ENCODE measurements at places on chromosomes 13 and 19.

GRCh38 chr13:99380921-99381645 is 73.9 kb upstream of the GPR183 start:
- DNase-seq, result no peak

DNA sequence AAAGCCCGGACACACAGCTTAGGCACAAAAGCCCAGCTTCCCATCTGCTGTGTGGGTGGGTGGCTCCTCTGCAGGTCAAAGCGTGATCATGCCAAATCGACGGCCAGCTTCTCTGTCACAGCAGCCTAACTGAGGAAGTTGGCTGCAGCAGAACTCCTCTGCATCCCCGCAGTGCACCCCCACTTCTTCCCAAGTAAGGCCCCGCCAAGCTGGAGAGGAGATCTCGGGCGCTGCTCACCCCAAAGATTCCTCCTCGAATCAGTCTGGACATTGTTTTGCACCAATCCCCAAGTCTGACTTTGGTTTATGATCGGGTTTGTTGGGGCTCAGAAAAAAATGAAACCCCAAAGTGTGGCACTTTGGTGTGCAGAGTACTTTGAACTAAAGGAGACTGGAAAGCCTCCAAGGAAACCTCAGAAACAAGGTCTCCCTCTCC is 19.7 kb upstream of the CPB2 start:
- DNase-seq, result no peak

DNA sequence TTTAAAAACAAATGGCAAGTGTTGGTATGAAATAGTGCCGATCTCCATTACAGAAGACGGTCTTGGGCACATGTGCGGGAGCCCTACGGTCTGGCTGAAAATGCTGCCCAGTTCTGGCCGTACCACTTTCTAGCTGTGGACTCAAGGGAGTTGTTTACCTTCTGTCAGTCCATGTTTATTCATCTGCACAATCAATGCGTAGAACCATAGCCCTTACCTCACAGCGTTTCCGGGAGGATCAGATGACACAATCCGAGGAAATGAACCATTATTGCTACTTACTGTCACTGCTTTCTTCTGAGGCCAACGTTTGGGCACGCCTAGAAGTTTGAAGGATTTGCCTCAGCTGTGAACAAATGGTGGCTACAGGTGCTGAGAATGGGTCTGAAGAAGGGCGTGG is 31.2 kb downstream of the GADD45B start:
- no peak for DNase-seq

DNA sequence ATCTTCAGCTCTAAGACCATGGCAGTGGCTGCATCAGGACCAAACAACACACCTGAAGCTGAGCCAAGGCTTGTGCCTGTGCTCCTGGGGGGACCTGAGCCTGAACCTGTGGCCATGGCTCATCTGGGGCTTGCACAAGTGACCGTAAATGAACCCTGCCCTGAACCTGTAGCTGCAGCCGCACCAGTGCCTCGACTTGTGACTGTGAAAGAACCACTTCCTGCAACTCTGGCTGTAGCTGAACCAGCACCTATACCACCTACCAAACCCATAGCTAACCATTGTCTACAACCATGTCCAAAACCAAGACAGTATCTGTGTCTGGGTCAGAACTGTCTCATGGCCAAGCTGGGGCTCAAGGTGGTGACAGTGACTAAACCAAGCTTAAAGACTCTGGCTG is 28.2 kb upstream of the SDHAF1 start:
- DNase-seq, result no peak

DNA sequence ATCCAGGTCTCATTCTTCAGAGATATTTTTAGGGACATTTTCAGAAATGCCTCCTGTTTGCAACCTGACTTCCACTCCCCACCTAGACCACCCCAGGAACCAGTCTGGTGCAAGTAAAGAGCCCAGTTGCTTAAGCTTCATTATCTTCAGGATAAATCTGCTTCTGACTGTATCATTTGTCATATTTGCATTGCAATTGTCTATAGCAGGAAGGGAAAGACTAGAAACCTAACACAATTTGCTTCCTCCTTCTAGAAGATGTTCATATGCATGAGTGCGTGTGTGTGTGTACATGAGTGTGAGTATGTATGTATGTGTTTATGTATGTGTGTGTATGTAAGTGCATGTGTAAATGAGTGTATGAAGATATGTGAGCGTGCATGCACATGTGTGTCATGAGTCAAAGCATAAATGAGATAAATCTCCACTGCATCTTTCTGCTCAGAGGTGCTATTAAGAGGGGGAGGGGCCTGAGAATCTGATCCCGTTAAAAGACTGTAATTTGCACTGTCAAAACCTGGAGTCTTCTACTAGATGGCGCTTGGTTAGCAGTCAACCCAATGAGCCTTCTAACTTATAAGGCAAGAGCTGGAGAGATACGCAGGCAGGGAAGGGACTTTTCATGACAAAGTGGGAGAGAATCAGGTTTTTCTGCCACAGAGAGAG is 178.8 kb upstream of the KL start:
- DNase-seq, result no peak

- DNase-seq, result no peak
These were observed 83.6 kb downstream of the C1QTNF9 start for GRCh38 chr13:24392972-24393371.

DNA sequence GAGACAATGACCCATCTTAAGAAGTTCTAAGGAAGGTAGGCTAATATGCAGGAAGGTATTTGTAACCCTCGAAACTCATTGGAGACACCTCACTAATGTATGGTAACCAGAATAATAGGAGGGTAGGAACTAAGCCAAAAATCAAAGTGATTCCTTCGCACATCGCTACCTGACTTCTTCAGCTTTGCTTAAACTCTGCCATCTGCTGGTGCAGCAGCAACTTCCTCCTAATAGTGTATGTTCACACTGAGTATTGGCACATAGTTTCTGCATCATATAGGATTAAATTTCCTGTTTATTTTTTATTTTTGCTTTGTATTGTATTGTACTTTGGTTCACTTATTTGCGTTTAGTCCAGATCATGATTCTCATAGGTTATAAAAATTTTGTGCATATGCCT is 676.2 kb downstream of the GPC5 start:
- no peak for DNase-seq

DNA sequence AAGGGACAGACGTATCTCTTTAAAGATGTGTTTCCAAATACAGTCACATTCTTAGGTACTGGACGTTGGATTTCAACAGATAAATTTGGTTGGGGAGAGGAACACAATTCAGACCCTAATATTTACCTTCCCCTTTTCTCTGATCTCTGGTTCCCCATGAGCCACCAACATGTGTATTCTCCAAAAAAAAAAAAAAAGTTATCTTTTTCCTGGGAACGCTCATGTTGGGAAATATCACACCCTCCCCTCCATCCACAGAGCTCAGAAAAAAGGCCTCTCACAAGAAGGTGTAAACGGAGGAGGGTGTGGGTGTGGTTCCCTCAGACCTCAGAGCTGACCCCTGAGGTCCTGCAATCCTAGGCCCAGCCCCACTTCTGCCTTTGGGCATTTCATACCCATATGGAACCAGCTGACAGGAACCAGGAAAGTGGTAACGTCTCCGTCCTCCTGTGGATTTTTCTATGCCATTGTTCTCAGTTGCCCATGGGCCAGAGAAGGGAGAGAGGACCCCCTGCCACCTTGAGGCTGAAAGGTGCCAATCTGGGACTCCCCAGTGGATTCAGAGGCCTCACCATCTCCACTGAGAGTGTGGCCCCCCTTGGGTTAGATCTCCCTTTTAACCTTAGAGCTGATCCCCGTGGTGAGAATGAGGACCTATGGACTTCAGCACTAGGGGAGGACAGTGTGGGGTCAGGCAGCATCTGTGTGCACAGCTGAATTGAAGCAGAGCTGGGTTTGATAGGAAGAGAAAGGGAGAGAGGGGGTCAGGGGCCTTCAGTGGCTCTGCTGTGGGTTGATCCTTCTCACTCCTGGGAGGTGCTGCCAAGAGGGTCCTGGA is 8.4 kb upstream of the SIGLEC12 start:
- DNase-seq, result no peak

DNA sequence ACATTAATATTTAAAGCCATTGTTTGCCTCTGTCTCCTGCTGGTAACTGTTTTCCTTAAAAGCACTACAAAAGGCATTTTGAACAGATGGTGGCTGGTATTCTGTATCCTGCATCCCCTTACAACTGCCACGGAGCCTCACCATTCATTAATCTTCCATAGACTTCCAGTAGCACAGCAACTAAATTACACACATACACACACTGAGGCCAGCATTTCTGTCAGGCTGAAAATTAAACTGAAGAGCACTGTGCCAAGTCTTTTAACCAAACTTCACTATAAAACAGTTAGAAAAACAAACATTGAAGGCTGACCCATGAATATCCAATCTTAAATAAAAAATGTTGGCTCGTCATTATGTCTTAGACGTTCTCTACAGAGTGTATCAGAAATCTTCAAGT is 697.8 kb downstream of the DACH1 start:
- no peak for DNase-seq

GRCh38 chr19:17866964-17867486 is 4.7 kb upstream of the SLC5A5 start:
- no peak for DNase-seq

GRCh38 chr19:42505066-42505465 is 23.2 kb downstream of the CEACAM1 start:
- no peak for DNase-seq

DNA sequence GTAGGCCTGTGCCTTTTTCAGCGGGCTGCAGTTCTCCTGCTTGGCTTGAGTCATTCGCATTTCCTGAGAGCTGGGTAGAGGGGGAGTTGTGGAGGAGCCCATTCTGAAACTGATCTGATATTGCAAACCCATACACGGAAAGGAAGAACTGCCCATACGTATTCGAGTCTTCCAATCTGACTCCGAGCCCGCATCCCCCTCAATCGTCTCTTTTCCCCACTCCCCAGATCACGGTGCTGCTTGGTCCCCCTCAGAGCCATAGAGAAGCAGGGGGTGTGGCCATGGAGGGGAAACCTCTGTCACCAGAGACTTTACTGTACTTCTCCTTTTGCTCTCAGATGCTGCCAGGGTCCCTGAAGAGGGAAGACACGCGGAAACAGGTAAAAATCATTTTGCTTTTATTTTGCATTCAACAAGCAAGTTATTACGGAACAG is at the start of gene CD22:
Gene CD22 (plus strand): TSS at position 337 of the 435 bp plus-strand sequence. CDS start 2,854 bp downstream, outside the sequence.
- DNase-seq, result no peak

DNA sequence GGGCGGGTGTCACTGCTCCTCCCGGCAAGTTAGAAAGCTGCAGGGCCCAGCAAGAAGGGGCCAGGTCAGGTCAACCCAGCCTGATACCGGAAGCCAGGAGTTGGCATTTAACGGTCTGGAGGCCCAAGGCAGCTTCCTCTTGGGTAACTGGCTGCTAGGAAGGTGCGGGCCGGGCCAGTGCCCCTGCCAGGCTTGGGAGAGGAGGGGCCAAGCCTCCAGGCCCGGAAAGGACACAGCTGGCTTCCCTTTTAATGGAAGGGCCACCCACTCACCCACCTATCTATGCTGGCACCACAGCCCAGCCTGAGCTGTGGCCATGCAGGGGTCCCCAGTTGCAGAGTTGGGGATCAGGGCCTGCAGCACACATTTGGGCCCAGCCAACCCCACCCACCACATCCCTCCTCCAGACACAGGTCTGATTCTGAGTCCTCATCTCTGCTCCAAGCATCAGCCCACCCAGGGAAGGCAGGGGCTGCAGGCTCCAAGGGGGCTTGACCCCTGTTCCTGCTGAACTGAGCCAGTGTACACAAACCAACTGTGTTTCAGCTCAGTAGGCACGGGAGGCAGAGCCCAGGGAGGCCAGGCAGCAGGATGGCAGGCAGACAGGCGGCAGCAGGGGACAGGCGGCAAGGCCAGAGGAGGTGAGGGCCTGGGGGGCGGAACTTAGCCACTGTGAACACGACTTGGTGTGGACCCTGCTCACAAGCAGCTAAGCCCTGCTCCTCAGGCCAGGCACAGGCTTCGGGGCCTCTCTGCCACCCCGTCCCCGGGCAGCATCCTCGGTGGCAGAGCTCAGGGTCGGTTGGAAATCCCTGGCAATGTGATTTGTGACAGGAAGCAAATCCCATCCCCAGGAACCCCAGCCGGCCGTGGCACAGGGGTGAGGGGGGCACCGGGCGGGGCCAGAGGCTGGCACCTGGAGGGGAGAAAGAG is 40.8 kb downstream of the ZSWIM4 start:
- DNase-seq, result peak; percentile 62

GRCh38 chr13:110464556-110465333 is 96.8 kb downstream of the RAB20 start:
- DNase-seq, result no peak

DNA sequence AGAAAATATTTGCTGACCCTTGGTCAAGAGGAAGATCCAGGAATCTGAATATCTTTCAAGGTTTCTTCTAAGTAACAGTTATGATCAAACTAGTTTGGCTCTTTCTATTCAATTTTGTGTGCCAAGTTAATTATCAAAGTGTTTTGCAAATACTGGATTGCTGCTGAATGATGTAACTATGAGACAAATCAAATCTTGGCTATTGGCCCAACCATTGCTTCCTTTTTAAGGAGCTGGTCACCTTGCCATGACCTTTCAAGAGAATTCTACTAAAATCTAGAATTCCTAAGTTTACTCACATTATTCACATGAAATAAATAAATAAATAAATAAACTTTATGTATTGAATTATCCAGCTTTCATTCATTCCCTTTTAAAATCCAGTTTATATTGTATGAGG is 371.8 kb downstream of the SLITRK6 start:
- no peak for DNase-seq

DNA sequence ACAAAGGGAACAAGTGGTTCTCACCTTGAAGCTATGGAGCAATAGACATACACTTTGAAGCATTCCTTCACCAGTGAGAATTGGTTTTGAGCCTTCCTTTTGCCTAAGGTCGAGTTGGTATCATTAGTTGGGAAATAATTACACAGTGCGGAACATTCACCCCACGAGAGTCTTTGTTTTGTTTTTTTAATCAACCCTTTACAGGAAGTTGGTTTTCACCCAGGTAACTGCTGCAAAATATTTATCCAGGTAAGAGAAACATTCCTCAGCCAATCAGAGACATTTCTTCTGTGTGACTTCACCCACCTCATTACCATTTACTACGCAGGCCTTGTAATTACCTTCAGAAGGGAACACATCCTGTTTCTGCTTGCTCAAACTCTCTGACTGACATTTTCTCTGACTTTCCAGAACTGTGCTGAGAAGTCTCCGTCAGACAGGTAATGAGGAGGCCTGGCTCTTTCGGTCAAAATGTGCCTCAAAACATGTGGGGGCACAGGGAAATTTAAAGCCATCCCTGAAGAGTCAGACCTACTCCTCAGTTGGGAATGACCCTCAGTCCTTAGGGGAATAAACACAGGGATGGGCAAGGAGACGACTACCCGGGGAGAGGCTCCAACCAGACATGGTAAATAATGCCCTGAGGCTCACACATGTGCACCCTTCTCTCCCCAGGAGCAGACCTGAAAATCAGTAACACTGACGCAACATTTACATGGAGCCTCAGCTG is 22.7 kb upstream of the SERP2 start:
- DNase-seq, result no peak
